ENCODE measurements at places on chromosomes 13 and 19.

GRCh38 chr19:39212375-39212742 is 8.3 kb upstream of the SYCN start:
- DNase-seq: no peak

DNA sequence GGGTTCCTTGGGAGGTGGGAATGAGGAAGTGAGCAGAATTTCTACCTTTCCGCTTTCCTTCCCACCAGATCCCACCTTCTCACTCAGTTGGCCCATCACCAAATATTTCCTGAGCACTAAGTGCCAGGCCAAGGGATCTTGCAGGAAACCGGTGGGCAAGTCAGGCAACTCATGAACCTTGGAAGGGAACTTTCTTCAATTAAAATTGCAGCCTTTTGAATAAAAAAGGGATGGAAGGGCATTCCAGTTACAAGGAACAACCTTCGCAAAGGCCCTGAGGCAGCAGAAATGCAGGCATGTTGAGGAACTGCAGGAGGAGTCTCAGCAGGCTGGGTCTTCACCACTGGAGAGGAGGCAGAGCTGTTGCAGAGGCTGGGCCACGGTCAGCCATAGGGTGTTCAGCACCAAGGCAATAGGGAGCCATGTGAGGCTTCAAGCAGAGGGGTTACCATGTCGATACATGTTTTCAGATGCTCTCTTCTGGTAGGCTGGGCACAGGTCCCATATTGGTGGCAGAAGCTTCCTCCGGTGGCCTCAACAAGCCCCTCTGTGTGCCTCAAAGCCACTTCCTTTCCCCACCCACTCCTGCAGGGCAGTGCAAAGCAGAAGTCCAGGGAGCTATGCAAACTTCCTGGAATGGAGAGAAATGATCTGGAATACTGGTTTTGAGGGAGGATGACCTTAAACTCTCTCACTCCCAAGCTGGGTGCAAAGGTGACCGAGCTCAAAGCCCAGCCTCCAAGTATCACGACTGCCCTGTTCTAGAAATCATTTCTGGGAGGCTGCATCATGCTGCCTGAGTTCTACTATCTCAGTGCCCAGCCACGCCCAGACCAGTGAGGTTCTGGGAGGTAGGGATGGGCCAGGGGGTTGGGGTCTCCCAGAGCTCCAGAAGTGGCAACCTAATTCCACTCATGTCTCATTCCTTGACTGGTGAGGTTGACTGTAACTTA is at the start of gene FUT6:
Gene FUT6, minus strand, starts transcription at position 638 of the 953 bp plus-strand sequence. CDS start 7,135 bp downstream, outside the sequence.
- DNase-seq: no peak

- no peak for DNase-seq
Measured at GRCh38 chr19:3687393-3687773, 12.9 kb downstream of the PIP5K1C start.

DNA sequence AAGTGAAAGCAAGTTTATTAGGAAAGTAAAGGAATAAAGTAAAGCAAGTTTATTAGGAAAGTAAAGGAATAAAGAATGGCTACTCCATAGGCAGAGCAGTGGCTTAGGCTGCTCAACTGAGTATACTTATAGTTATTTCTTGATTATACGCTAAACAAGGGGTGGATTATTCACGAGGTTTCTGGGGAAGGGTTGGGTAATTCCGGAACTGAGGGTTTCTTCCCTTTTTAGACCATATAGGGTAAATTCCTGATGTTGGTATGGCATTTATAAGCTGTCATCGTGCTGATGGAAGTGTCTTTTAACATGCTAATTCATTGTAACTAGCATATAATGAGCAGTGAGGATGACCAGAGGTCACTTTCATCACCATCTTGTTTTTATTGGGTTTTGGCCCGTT is 194.3 kb downstream of the DLEU7 start:
- DNase-seq: no peak

DNA sequence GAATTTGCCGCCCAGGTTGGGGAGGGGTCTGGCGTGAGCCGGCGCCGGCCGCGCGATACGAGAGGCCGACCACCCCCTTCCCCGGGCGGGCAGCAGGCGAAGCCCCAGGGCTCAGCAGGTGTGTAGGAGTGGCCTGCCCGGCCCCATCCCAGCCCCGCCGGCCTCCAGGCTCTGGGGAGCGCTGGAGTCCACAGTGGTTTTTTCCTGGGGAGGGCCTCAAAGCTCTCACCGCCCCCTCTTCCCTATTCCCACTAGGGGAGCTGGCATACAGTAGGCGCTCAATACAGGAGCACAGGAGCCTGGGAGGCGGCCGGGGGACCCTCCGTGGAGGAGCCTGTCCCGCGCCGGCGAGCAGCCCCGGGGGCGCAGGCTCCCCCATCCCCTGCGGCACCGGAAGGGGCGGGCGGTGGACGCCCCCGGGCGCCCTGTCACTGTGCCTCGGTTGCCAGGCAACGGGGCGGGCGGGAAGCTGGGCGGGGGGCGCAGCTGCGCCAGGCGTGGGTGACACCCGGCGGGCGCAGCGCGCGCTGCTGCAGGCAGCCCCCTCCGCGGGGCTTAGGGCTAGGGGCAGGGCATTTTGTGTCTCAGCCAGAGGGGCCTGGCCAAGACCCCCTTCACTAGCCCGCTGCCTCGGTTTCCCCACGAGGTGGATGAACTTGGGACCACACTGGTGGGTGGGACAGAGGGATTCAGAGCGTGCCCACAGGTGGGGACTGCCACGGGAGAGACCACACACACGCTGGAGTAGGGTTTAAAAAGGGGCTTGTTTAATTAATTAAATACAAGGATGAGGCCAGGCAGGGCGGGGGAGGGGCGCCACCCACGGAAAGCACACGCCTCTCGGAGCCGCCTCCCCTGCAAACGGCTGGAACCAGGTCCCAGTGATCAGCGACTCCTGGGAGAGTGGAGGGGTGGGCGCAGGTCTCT is 3.6 kb upstream of the REXO1 start:
- DNase-seq: no peak

- DNase-seq: no peak
Measured at GRCh38 chr13:105463011-105463501, 1072.4 kb downstream of the EFNB2 start.

DNA sequence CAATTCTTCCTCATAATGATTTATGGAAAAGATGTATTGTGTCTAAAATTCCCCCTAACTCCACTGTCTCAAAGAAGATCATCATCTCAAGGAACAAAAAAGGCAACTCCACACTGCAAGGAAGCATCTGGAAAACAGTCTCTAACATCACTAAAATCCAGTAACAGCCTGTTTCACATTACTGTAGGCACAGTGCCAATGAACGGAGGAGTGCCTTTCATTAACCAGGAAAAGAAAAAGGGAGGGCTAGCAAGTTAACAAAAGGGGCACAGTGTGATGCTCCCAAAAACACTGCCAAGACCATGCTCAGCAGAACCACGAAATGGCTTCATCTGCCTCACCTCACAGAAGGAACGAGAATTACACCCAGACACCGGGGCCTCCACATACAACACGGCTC is 8.5 kb downstream of the TMTC4 start:
- peak; percentile 27 for DNase-seq

- no peak for DNase-seq
Measured at GRCh38 chr19:33064792-33065550, at the start of gene RHPN2. Gene RHPN2 (minus strand): TSS chr19:33064888. CDS start chr19:33064852, 36 bp downstream.

GRCh38 chr13:77696006-77696878 is 1.2 kb upstream of the SLAIN1 start:
- DNase-seq: no peak

DNA sequence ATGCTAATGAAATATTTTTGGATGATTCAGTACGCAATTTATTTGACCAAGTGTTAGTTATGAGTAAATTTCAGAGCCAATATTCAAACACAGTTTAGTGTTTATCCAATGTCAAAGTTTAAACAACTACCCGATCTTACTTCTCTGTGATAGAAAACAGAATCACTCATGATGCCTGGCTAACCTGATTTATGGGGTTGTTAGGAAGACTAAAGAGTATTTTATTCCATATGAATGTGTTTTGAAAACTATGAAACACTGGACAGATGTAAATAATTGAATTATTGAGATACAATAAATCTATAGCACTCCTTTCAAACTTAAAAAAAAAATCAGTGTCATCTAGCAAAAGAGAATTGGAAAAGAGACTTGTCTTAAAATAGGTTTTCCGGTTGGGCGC is 1181.8 kb downstream of the EFNB2 start:
- DNase-seq: no peak

- no peak for DNase-seq
Measured at GRCh38 chr19:17719730-17720400, 585 bp downstream of the MAP1S start.

DNA sequence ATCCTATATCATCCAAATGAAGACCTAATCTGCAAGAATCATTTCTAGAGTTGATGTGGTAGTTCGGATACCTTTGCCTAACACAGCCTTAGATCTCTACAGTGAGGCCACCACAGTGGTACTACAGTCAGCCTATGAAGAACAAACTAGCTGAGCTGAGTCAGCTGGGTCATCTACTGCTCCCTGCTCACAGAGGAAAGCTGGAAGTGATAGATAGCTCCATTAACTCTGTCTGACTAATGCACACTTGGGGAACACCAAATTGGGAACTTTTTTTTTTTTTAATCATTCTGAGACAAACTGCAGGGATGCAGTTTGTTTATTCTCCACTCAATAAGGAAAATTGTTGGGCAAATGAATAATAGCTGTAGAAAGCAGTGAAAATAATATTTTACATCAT is 1160.6 kb downstream of the PCDH9 start:
- no peak for DNase-seq

GRCh38 chr13:111505175-111505777 is 184.8 kb downstream of the TEX29 start:
- DNase-seq: no peak

Measured in muscle of arm (tissue), 14 donors.